ENCODE measurements at places on chromosomes 2 and 18.

DNA sequence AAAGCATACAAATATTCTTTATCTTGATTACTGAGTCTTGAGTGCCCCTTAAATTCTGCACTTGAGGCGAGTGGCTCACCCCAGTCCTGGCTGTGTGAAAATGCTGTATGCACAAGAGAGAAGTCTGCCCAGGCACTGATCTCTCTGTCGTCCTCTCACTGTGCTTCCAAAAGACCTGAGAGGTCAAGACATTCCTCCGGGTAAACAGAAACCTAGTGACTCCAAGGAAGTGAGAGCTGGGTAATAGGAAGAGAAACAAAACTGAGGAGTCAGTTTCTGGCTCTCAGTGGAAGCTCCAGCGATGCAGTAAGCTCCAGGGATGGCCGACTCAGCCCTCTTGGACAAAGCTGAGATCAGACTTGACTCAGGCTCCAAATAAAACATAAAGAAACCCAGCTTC is 70.9 kb downstream of the AAK1 start:
- H3K36me3 ChIP-seq = no peaks in the 10 kb centered on the region
- no peaks in the 10 kb centered on the region for H3K27me3 ChIP-seq
- H3K4me3 ChIP-seq = no peak overlapping the region
- DNase-seq = no peak
- peaks cover 3% of the 10 kb centered on the region for H3K4me1 ChIP-seq

DNA sequence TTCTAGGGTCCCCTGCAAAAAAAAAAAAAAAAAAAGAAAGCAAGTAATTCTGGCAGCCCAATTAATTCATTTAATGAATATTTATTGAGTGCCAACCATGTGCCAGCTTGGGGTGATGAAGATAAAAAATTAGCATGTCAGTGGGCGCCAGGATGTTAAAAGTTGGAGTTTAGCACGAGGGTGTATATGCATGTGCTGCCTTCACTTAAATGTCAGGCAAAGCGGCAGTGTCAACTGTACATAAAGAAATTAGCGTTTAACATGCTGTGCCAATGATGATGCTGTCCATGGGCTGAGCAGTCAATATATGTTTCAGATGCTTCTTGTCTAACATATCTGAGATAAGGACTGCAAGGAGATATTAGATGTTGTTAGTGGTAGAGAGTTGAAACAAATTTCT is 49.5 kb downstream of the ASAP2 start:
- peaks cover 60% of the 10 kb centered on the region for H3K4me1 ChIP-seq
- DNase-seq = no peak
- no peak overlapping the region for H3K4me3 ChIP-seq
- H3K36me3 ChIP-seq = no peaks in the 10 kb centered on the region
- H3K27ac ChIP-seq = no peak overlapping the region

DNA sequence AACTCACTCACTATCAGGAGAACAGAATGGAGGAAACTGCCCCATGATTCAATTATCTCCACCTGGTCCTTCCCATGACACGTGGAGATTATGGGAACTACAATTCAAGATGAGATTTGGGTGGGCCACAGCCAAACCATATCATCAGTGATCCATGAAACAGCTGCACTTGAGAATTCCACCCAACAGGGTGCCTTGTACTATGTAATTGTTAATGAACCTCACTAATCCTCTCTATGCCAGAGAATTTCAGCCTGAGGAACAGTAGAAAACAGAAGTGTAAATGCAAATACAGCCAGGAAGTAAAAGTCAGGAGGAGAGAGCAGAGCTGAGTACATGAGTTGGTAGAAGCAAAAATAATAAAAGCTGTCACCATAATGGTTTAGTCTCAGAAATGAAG is 261.4 kb downstream of the EPHA4 start:
- H3K27ac ChIP-seq = no peak overlapping the region
- no peaks in the 10 kb centered on the region for H3K27me3 ChIP-seq
- no peaks in the 10 kb centered on the region for H3K36me3 ChIP-seq
- H3K4me3 ChIP-seq = no peak overlapping the region

- peaks cover 9% of the 10 kb centered on the region for H3K36me3 ChIP-seq
- peak overlapping the region; percentile 42 for H3K27ac ChIP-seq
- no peaks in the 10 kb centered on the region for H3K27me3 ChIP-seq
- H3K4me1 ChIP-seq = peaks cover 2% of the 10 kb centered on the region
Measured at GRCh38 chr2:47868611-47869352, 37.5 kb downstream of the FBXO11 start.

DNA sequence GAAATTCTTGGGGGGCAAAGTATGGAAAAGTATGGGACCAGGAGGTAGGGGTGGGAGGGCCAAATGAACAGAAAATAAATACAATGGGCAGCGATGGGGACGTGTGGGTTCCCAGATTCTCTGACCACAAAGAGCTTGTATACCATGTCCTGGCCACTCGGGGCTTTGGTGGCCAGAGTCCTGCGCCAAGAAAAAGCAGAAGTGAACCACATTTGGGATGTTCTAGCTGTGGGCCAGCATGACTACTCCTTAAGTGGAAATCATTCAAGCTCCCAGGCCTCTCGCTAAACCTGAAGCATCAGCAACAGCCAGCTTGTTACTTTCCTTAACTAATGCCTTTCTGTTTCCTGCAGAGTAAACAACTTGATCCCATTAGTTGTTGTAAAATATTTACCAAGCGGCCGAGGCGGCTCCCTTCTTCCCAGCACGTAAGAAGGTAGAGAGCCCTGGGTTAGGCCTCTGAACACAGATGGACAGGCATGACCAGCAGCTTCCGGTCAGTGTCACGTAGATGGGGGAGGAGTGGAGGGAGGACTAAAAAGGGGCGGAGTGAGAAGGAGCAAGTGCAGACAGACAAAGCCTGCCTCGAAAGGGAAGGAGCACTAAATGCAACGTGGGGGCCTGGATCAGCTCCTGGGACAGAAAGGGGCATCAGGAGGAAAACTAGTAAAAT is 88.2 kb downstream of the GALNT14 start:
- H3K36me3 ChIP-seq = no peaks in the 10 kb centered on the region
- no peaks in the 10 kb centered on the region for H3K27me3 ChIP-seq
- H3K27ac ChIP-seq = no peak overlapping the region
- DNase-seq = no peak
- H3K4me3 ChIP-seq = no peak overlapping the region
- no peaks in the 10 kb centered on the region for H3K4me1 ChIP-seq

GRCh38 chr2:31138037-31138962 is at the start of gene GALNT14:
GALNT14 (minus strand) TSS chr2:31138440; CDS start chr2:31138086, 354 bp downstream.
- DNase-seq = no peak
- H3K27ac ChIP-seq = peak within 1 kb of the TSS; percentile 28
- H3K36me3 ChIP-seq = no peaks in the 10 kb centered on the region
- peak within 1 kb of the TSS; percentile 62 for H3K4me3 ChIP-seq

Measured in ascending aorta (tissue), 2 donors.